ENCODE measurements at places on chromosomes 2 and 18.

- DNase-seq = no peak
Measured at GRCh38 chr2:88868861-88869260, 177.4 kb downstream of the RPIA start.

GRCh38 chr18:48475635-48476549, 62.9 kb upstream of the CTIF start:
- DNase-seq = peak; percentile 44

GRCh38 chr2:155905657-155906056, 426.9 kb downstream of the NR4A2 start:
- no peak for DNase-seq

DNA sequence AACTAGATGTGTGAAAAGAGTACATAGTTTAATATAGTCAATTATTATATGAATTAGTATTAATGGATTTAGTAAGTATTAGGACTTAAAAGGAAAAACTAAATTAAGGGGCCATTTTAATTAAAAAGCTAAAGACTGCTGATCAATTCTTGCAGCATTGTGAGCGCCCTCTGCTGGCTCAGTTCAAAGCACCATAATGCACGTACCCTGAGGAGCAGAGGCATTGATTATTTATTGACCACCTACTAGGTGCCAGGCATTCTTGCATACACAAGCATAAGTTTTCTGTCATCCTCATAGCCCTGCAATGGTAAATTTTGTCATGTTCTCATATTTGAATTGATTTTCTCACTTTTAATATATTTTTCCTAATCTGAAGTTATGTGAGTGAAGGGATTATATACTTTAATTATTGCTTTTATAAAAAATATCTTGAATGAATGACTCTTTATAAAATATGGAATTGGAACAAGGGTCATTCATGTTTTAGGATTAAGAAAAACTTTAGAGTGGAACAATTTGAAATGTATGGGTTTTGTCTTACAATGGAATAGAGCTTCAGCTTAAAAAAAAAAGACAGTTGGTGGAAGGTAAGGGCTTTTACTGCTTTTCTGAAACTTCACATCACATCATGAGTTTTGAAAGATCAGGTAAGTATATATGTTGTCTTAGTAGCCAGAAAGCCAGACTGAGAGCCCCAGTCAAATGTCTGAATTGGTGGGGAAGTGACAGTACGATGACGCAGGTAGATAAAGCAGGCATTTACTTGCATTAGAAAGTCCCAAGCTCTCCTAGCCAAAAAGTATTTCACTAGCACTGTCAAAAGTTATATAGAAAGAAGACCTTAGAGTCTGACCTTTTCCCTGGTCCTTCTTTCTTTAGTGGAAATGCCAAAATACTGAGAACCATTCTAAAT, 9.7 kb downstream of the ITGA4 start:
- peak; percentile 90 for DNase-seq

DNA sequence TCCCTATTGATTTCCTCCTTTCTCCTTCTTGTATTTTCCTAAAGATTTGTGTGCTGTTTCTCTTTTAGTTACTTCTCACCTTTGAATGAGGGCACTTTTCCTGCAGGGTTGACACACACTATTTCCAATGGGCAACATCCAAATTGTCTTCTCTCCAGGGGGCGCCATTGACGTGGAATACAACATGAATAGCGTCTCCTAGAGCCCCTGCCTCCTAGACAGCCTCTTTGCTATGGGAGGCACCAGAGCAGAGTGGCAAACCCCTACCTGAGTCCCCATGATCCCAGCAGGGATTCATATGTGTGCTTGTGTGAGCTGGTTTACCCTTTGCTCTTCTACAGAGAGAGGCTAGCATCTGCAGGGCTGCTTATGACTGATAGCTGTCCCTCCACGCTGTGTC, 61.3 kb upstream of the ITSN2 start:
- DNase-seq = peak; percentile 80

DNA sequence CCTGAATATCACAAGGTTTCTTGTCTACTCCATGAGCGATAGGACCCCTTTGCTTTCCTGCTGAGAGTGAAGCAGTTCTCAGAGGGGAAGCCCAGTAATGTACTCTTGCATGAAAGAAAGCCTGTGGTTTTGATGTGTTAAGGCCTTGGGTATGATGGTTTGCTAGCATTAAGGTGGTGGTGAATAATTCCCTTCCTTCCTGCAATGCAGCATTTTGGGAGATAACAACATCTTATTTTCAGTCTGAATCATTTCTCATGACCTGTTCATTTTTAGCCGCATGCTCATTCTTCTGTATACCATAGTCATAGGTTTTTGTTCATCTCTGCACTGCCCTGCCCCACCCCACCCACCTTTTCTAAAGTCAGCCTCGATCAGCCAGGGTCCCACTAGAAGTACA, 66.2 kb downstream of the HNMT start:
- DNase-seq = no peak

DNA sequence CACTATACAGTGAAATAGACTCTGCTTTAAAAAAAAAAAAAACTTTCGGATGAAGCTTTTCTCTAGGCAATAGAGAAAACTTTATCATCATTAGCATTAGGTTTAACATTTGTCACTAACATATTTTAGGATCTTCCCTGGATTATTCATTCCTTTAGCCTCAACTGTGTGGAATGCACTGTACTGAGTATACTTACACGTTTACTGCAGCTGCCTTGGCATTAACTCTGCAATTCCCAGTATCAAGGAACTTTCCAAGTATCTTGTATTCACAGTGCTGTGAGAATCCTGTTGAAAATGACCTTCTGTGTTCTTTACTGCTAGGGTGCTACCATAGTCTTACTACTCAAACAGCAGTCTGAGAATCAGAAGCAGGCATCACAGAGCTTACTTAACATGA, 328.2 kb upstream of the COL3A1 start:
- DNase-seq = no peak

DNA sequence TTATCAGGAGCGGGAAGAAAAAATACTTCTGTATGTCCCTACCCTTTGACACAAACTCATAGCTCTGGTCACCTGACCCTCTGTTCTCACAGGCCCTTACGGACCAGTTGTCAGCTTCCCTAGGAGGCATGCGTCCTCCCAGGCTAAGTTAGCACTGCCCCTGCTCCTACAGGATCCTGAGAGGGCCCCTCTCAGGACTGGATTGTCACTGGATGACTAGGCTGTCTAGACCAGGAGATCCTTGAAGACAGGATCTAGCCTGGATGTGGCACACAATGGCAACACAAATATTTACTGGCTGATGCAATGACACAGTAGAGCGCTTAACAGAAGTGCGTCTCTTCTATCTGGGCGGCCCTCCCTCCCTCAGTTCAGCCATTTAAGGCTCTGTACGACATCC, 7.7 kb downstream of the FAM228A start:
- DNase-seq = no peak

DNA sequence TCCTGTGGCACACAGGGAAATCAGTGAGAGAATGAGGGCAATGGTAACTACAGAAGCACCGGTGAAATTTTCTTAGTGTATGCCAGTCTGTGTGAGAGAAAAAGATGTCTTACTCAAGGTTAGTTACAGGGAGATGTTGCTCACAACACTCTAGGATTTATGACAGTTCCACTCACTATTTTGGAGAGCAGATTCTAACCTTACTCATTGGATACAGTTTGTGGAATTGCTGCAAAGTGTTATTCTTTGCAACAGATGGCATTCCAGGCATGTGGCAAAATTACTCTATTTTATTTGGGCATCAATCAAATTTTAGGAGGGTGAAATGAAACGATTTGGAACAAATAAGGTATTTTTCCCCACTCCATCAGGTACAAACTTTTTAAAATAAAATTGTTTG, 449.1 kb downstream of the PIK3C3 start:
- DNase-seq = no peak

- no peak for DNase-seq
Measured at GRCh38 chr2:186611526-186611925, 21.7 kb downstream of the ITGAV start.

GRCh38 chr18:3441290-3441689, 8.7 kb upstream of the TGIF1 start:
- DNase-seq = peak; percentile 32

DNA sequence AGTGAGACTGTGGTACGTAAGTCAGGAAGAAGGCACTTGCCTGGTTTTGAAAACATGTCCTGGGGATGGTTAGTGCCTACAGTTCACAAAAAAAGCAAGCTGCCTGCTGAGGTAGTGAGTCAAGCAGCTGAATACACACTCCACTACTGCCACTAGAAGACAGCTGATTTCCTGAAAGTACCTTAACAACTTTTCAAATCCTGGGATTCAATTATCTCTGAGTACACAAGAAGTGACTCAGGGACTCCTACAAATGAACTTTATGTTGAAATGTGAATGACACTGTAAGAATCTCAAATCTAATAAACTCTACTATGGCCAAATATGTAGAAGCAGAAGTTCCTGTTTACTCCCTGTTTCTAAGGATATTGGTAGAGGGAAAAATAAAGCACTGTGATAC, 58.0 kb upstream of the ARL5A start:
- DNase-seq = no peak

GRCh38 chr2:144459937-144460336, 60.0 kb downstream of the ZEB2 start:
- DNase-seq = peak; percentile 30

DNA sequence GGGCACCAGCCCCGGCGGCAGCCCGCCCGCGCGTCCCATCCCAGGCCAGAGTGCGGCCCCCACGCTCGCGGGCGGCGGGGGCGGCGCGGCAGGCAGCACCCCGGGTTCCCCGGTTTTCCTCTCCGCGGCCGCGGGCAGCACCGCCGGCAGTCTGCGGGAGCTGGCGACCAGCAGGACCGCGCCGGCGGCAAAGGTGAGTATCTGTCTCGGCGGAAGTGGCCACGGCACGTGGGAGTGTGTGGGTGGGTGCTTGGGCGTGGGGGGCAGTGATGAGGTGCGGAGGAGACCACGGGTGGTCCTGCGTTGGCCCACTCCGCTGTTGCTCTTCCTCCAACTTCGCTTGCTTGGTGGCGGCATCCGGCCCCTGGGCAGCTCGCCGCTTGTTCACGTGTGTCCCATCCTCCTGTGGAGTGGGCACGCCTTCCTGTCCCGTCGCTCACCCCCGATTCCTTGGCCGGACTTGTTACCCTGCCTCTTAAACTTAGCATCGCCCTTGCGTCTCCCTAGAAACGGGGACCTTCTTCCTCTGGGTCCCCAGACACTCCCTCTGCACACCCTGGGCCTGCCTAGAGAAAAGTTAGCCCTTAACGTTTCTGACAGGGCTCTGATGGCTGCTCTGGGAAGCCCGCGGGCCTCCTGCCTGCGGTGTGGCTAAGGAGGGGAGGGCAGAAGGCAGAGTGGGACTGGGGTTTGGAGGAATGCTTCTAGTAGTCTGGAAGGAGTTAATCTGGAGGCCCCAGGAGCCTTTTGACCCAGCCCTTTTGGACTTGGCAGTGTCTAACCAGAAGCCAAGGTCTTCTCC, 1.1 kb downstream of the SH3RF3 start:
- DNase-seq = peak; percentile 48

GRCh38 chr18:45626330-45627203, 11.3 kb downstream of the SLC14A2 start:
- DNase-seq = no peak

- DNase-seq = no peak
Measured at GRCh38 chr2:226971084-226971483, 135.2 kb downstream of the RHBDD1 start.

- DNase-seq = no peak
Measured at GRCh38 chr2:68417926-68418325, 49.2 kb downstream of the FBXO48 start.

- no peak for DNase-seq
Measured at GRCh38 chr18:42183746-42184145, 228.7 kb downstream of the PIK3C3 start.

DNA sequence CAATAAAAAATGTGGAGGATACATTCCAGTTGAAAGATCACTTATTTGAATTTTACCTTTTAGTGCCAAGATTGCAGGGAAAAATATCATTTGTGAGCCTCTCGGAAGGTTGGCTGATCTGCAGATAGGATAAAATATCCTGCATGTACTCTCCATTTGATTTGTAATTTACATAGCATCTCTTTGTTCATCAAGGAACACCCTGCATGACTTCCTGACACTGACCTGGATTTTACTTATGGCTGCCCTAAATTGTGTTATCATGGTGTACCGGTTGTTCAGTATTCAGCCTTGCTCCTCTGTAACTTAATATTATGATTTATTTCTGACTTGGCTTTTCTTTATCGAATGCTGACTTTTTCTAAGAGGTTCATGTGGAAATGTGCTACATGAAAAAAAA, 226.4 kb downstream of the PIK3C3 start:
- no peak for DNase-seq

DNA sequence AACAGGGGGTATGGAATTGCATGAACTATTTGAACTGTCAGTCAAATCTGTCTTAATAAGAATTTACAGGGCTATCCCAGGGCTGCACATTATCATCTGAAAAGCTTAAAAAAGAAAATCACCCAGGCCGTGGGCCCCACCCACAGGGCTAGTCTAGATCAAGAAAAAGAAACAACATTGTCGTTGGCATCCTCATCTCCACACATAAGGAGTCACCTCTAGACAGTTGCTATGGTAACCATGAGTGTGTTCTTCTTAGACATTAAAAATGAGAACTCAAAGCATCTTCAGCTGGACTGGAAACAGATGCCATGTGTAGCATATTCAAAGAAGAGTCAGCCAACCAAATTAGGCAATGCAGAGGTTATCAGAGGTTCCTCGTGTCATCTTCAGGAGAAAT, 72.3 kb upstream of the CPO start:
- DNase-seq = no peak

- no peak for DNase-seq
Measured at GRCh38 chr18:62621546-62621945, 93.8 kb upstream of the PHLPP1 start.
